Mesenteric fat pad (tissue), 1 donor: ENCODE measurements at places on chromosomes 1 and 21. TPM values are rescaled to one million over a fixed set of nuclear protein-coding genes. Genes with fewer than 3 reads are reported as not detected.
A peak's percentile ranks its signal among the peaks of the same experiment; 100 is the strongest.

- no peak for DNase-seq
Observed at GRCh38 chr1:67888216-67889106, 55.2 kb upstream of the GNG12 start.

The TMEM269 gene
- total RNA-seq: not detected

GRCh38 chr1:114607223-114607622 lies 25.8 kb upstream of the BCAS2 start:
- no peak for DNase-seq

The ATP5PO gene
- total RNA-seq: 171 TPM

GRCh38 chr21:41973861-41974751 lies 20.3 kb upstream of the C2CD2 start:
- DNase-seq: peak; percentile 82

The HENMT1 gene
- 3.3 TPM for total RNA-seq

The UQCRHL gene
- 1.3 TPM for total RNA-seq
